Skin of body (tissue), 3 donors: ENCODE measurements at places on chromosomes 5 and 9. TPM values are rescaled to one million over a fixed set of nuclear protein-coding genes. Genes with fewer than 3 reads are reported as not detected.

Gene LTC4S
- 1.5 TPM for total RNA-seq

Gene MLANA
- total RNA-seq: 6.5 TPM

Gene GADD45G
- total RNA-seq: 8.3 TPM

Gene PCDHA9
- 0.30 TPM for total RNA-seq

Gene ZNF608
- total RNA-seq: 41.0 TPM

Gene ZNF300
- 13.0 TPM for total RNA-seq

Gene CLK4
- 51.8 TPM for total RNA-seq

Gene RICTOR
- total RNA-seq: 55.2 TPM

Gene MAMDC2
- 11.8 TPM for total RNA-seq

Gene LHFPL2
- 75.7 TPM for total RNA-seq

Gene AUH
- 30.0 TPM for total RNA-seq

Gene SLC35A4
- total RNA-seq: 9.5 TPM

Gene THBS4
- total RNA-seq: 12.3 TPM

Gene TCF7
- total RNA-seq: 3.5 TPM

Gene FOXD4L6
- not detected for total RNA-seq

Gene TIMD4
- 1.4 TPM for total RNA-seq

Gene CFAP157
- 0.10 TPM for total RNA-seq

Gene CAMK4
- 6.0 TPM for total RNA-seq

Gene TLR4
- total RNA-seq: 14.2 TPM

Gene NR2F1-AS1
- total RNA-seq: 5.4 TPM

Gene F12
- 1.3 TPM for total RNA-seq

Gene KIF4B
- total RNA-seq: not detected

Gene PRLR
- total RNA-seq: 3.6 TPM

Gene FBXW11
- 47.7 TPM for total RNA-seq

Gene ADAMTSL1
- 37.1 TPM for total RNA-seq

Gene TMEM252
- total RNA-seq: not detected

Gene HMCN2
- total RNA-seq: 20.7 TPM

Gene ZDHHC11B
- 0.89 TPM for total RNA-seq

Gene SLCO6A1
- total RNA-seq: not detected

Gene TPRN
- total RNA-seq: 3.4 TPM

Gene LHX3
- total RNA-seq: 0.10 TPM

Gene KIF12
- 2.3 TPM for total RNA-seq

Gene LMX1B
- total RNA-seq: 1.2 TPM

Gene NNT
- total RNA-seq: 81.5 TPM

Gene SLC46A2
- total RNA-seq: 1.2 TPM

Gene PCDHGA7
- total RNA-seq: 3.5 TPM

Gene PELO
- 22.4 TPM for total RNA-seq

Gene SIT1
- total RNA-seq: 0.30 TPM

Gene NOXA1
- total RNA-seq: 0.30 TPM

Gene MSX2
- total RNA-seq: 10.9 TPM

Gene CNTNAP3B
- 7.6 TPM for total RNA-seq

Gene FGF1
- total RNA-seq: 2.4 TPM
